ENCODE measurements at places on chromosomes 7 and 10. TPM values are rescaled to one million over a fixed set of nuclear protein-coding genes. Genes with fewer than 3 reads are reported as not detected.

DNA sequence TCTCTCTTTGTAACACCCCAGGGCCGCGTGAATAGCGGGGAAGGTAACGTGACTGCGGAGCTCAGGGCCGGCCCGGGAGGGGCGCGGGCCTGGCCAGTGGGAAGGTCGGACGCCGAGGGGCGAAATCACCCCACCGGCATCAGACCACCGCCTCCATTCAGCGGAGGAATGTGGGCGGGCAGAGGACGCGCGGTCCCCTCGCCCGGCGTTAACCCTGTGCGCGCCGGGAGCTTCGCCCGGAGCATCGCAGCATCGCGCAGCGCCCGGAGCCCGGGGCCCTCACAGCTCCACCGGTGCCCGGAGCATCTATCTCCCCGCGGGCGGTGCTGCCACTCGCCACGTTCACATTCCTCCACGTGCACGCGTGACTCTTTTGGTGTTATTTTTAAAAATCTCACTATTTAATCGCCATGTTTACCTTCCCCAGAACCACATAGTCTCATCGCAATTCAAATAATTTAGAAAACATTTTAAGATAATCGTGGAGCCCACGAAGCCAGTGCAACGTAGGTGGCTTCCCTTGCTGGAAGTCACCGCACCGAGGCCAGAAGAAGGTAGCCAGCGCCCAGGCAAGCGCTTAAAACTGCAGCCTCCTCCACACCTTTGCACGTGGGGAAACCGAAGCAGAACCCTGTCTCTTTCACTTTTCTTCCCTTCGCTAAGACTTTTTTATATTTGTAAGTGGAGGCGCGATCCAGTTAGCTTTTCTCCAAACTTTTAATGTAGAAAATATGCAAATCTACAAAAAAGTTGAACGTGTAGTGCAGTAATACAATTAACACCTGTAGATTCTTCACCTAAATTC lies 21.8 kb downstream of the FGFBP3 start:
- no peak for DNase-seq

DNA sequence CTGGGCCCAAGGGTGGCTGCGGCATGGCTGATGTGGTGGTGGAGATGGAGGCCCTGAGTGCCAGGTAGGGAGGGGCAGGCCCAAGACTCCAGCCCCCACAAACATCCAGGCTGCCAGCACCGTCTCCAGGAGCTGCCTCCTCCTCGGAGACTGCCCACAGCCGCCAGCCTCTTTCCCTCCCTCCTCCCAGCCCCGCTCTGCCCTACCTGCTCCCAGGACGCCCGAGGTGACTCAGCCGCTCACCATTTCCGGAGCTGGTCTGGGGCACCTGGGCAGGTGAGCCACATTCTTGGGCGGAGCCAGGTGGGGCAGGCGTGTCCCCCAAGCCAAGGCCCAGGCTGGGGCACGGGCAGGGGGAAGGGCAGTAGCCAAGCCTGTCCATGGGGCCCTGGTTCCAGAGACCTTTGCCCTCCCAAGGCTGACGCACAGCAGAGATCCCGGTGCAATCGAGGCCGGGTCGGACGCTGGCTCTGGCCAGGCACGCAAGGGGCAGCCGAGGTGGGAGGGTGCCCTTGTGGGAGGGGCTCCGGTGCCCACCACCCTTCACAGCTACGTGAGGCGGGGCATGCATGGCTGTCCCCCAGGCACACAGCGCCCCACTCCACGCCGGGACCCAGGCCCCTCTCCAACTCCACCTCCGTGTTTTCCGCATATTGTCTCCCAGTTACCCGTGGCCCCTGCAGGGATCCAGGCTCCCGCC lies 8.8 kb downstream of the ADAP1 start:
- no peak for DNase-seq

DNA sequence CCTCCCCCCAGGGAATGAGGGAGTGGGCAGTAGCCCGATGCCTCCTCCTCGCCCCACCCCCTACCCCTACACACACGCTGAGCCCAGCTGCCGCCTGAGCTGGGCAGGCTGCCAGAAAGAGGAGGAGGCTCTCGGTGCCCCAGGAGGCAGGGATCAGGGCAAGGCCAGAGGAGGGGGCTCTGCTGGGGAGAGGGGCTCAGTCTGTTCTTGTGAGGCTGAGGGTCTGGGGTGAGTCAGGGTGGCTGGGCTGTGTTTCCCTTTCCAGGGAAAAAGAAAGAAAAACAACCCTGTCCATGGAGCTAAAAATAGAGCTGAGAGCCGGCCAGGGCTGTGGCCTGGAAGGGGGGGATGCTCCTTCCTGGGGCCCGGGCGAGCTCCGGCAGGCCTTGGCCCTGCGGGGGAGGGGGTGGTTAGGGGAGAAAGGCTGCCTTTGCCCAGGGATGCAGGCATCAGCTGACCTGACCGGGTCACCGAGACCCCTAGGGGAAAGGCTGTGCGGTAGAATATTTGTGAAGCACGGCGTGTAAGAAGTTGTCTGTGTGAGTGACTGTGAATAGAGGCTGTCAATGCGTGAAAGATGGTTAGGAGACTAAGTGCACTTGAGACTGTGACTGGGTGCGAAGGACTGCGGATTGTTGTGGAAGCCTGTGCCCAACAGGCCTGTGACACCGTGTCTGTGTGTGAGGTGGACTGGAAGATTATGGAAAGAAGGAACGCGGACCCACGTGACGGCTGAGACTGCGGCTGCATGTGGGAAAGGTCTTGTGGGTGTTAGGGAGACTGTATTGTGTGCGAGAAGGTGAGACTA lies 1.2 kb upstream of the LZTS2 start:
- no peak for DNase-seq

GRCh38 chr10:97435211-97435610 lies 9.2 kb downstream of the PGAM1 start:
- no peak for DNase-seq

Gene ZNF425
- 3.0 TPM for total RNA-seq

Gene NPY4R
- 2.2 TPM for total RNA-seq

Measured in Panc1 (cell line).